Skin of body (tissue), 3 donors: ENCODE measurements at places on chromosomes 13 and 19.

DNA sequence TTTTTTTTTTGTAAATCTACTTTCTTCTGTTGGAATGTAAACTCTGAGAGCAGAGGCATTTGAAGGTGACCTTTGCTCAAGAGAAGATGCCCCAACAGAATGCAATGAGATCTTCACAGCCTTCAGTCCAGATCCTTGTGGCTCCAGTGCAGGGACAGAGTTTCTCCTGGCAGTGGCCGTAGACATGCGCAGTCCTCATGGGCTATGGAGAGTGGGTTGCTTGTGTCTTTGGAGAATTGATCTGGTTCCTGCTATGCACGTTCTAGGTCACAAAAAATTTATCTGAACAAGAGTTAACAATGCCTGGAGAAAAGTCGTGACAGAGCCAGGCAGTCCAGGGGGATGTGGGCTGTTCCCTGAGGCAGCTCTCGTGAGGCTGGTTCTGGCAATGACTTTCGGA, 30.1 kb downstream of the TMEM255B start:
- DNase-seq, result no peak

DNA sequence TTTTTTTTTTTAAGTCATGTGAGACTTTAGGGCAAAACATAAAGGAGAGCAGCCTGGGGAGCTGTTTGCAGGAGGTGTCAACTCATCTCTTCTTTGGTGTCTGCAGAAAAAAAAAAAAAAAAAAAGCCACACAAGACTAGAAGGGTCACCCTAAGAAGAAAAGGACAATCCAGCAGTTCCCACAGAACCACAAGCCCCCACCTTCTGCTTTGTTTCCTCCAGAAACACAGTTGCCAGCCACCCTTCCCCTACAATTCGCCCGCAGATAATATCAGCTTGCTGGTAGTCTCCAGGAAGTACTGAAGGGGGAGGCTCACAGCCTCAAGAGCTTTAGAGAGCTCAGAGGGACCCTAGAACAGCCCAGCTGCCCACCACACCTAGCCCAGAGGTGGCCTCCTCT, 22.3 kb upstream of the ZBTB7A start:
- no peak for DNase-seq

DNA sequence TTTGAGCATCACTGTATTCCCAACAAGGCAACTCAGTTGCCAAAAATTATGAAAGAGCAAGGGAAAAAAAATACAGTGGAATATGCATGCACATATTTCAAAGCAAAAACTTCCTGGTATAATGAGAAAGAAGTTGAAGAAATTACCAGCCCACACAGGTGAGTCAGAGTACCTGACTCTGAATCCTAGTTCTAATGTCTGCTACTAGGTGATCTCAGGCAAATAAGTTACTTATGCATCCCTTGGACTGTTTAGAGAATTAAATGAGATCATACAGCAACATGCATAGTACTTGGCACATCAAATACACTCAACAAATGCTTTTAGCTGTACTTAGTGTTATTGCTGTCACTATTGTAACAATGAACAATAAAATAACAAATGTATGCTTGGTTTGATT, 144.9 kb downstream of the MIPEP start:
- DNase-seq, result no peak

GRCh38 chr19:49468746-49469447, 5.1 kb upstream of the FLT3LG start:
- DNase-seq, result peak; percentile 83

GRCh38 chr13:44169018-44169911, 204.4 kb upstream of the SERP2 start:
- no peak for DNase-seq

DNA sequence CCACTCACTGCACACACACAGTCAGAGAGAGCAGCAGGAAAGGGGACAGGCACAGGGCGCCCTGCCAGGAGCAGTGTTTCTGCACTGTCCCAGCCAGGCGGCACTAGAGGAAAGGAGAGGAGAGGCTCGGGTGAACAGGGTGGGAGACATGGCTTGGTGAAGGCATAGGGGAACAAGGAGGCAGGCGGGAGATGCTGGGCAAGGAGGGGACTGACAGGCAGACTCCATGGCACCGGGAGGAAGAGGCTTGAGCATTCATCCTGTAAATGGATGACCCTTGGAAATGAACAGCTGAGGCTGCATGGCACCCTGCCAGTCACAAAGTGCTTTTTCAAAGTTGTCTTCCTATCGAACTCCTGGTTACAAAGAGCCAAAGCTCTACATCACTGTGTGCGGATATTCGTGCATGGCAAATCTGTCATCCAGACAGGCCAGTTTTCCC, 22.4 kb downstream of the MED26 start:
- DNase-seq, result no peak

- DNase-seq, result no peak
These were observed 269.3 kb upstream of the MIR17HG start for GRCh38 chr13:91078093-91078679.

GRCh38 chr13:46738055-46738454, 58.9 kb downstream of the ESD start:
- no peak for DNase-seq

GRCh38 chr13:42876887-42877545, 95.6 kb downstream of the FAM216B start:
- no peak for DNase-seq
